ENCODE measurements at places on chromosomes 5 and 9.

GRCh38 chr5:13215806-13216205 lies 728.7 kb downstream of the DNAH5 start:
- DNase-seq, result no peak

DNA sequence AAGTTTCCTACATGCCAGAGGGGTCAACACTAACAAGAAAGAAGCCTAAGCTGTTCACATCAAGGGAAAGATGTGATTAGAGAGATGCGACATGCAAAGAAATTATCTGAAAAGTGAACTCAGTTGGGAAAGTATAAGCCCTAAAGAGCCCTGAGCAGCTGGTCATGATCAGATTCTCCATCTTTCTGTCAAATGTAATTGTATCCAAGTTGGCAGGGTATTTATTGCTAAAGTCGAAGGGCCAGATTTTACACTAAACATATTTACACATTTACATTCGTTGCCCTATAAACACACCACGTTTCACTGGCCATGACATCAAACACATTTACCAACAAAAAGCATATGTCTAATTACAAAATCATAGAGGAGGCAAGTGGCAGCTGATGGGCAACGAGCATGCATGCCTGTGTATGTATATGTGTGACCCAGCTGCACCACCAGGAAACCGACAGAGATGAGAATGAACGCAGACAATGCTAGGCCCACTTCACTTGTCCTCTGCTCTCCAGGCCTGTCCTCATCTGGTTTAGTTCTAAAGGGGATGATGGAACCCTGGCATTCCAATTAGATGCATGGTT lies 6.3 kb downstream of the FOXD1 start:
- DNase-seq, result no peak

DNA sequence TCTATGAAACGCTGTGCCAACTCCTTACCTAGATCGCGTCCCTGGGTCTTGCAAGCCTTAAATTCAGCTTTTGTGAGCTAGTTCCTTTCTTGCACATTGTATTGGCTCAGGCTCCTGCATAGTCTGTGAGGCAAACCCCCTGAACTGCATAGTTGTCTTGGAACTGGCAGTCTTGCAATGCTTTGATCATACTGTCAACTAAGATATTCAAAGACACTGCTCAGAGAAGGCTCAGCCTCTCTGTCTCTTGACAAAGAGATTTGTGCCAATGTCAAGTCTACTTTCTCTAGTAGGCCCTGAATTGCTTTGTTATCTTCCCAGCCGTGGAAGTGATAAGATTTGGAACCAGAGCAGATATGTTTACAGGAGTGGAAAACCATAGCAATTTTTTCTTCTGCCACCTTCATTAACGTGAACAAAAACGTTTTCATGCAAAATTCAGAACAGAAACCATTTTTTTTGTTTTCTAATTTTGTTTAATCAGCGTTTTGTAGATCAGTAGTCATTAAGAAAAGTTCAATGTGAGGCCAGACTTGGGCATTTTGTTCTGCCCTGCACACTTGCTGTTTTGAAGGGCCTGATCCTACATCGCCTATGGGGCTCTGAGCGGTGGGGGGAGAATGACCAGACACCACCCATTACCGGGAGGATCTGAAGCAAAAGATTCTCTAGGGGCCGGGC lies 27.6 kb upstream of the ENTREP1 start:
- DNase-seq, result no peak

DNA sequence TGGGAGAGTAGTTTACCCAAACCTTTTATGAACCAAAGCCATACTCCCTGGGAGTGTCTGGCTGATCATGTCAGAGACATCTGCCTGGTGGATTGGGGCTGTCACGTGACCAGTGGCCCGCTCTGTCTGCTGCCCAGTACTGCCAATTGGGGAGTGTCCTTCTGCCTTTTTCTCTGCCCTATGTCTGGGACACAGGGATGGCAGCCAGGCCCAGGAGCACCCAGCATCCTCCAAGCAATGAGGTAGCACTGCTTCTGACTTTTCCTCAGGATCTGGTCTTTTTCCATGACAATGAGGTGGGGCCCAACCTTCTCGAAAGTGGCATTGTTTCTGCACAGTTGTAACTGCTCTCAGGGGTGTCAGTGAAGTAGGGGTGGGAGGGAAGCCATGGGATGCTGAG lies 21.8 kb downstream of the DAPK1 start:
- no peak for DNase-seq

GRCh38 chr5:50967563-50968355 lies 301.3 kb downstream of the PARP8 start:
- no peak for DNase-seq

- no peak for DNase-seq
Observed at GRCh38 chr9:135480940-135481310, 1.3 kb downstream of the PPP1R26 start.

GRCh38 chr9:129094387-129095169 lies 13.7 kb downstream of the DOLPP1 start:
- DNase-seq, result no peak

GRCh38 chr5:132260714-132261551 lies 3.4 kb downstream of the PDLIM4 start:
- no peak for DNase-seq

Data from stimulated activated CD8-positive, alpha-beta memory T cell treated with anti-CD3 and anti-CD28 coated beads, Interleukin-7, amount 100 ng/mL, for 1 hour (primary cell).